Effector memory CD8-positive, alpha-beta T cell (primary cell): ENCODE measurements at places on chromosomes 2 and 18.

GRCh38 chr2:214503568-214503967 lies 92.7 kb downstream of the VWC2L start:
- no peak for DNase-seq

GRCh38 chr18:5914016-5914415 lies 18.7 kb upstream of the TMEM200C start:
- DNase-seq = no peak

DNA sequence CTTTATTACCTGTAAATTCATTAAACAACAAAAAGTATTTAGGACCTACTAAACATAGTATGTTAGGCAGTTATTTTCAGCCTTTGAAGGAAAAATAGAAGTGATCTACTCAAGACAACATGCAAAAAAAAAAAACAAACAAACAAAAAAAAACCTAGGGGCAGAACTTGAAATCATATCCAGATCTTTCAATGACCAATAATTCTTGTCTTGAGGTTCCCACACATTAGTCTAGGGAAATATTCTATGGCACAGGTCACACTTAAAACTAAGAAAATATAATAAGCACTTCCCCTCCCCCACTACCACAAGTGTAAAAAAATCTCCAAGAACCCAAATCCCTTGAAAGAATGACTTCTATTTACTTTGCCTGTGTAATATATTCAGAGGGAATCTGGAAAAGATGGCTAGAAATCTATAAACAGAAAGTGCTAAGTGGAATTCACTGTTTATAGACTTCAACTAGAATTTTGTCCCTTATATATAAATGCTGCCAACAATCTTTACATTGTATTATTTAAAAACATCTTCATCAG lies 3.5 kb downstream of the PELI1 start:
- DNase-seq = no peak

- DNase-seq = no peak
Measured at GRCh38 chr18:40821596-40822243, 1133.3 kb upstream of the PIK3C3 start.

DNA sequence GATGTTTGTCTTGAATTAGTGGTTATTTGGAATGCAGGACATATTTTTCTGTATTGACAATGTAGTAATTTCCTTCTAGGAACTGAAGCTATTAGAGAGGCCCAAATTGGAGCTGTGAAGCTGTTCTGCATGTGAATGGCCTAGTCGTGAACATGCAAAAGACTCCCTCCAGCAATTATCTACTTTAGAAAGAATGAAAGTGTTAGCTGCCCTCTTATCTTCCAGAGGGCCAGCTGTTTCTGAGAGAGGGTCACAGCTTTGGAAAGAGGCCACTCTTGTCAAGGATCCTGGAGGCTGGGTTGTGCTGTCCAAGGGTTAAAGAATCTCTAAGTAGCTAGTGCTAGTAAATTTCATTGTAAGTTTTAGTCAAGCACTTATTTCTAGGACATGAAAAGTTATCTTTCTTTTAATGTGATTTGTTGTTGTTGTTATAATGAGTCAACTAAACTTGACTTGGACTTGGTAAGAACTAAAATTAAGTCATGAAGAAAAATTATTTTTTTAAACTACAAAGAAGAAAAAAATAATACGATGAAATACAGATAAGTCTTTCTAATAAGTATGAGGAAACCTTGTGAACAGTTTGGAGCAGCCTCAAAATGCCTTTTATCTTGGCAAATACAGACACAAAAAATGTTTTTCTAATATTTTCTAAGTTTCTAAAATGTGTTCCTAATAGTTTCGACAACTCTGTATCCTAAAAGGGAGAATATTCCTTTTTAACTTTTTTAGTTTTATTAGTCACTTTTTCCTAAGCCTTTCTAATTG lies 36.8 kb downstream of the DPP4 start:
- no peak for DNase-seq

DNA sequence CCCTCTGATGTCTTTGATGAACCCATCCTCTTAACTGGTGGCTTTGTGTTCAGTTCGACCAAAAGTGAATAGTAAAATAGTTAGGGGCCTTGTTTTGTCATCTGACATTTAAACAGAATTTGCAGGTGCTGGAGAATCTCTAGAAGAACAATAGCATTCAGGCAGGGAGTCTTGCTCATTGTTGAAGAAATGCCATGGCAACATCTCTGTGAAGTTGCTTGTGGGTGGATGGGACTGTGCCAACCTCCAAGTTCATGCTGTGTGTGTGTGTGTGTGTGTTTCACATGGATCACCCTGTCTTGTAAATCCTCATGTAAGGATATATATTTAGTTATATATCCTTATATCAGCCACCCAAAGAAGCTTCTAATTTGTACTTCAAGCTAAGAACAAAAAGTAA lies 66.7 kb downstream of the SKA1 start:
- DNase-seq = no peak

GRCh38 chr2:235170536-235171521 lies 219.0 kb downstream of the SH3BP4 start:
- DNase-seq = no peak

- no peak for DNase-seq
Measured at GRCh38 chr2:62474176-62474575, 31.8 kb downstream of the TMEM17 start.

DNA sequence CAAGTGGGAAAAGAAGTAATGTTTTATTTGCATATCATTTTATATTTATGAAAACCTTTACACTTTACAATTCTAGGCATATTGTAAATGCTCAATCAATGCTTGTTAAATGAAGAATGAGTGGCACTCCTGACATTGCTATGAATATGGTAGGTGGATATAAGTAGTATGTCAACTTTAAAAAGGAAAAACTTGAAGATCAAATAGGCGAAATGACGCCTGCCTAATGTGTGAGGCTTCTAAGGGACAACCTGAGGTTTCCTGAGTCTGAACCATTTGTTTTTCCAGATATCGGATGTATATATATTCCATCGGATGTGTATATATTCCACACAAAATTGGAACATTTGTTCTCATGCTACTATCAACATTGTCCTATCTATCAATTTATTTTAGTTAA lies 1.4 kb downstream of the STAT4 start:
- DNase-seq = no peak

GRCh38 chr2:74447230-74447999 lies 5.7 kb upstream of the RTKN start:
- DNase-seq = no peak
